Urothelium cell line (cell line): ENCODE measurements at places on chromosomes 1 and 21.

DNA sequence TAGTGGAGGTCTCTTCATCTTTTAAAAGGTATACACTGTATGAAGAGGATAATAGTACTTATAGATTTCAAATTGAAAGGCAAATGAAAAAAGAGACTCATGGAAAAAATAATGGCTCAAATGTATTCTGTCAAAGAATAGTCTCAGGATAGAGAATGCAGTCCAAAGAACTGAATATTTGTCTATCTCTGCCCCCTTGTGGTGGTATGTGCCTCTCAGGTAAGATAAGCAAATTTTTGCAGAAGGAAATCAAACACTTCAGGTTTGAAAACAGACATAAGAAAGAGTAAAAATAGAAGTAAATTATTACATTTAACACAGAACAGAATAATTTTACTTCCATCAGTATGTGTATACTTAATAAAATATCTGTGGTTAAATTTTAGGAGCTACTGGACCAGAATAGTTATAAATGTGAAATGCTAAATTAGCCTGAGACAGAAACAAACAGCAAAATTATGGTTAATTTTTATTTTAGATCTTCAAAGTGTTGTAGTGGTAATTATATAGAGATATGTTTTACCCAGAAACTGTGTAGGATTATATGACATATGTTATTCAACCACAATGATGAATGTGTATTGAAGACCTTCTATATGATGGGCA lies 164.4 kb upstream of the PALMD start:
- DNase-seq = peak; percentile 30

DNA sequence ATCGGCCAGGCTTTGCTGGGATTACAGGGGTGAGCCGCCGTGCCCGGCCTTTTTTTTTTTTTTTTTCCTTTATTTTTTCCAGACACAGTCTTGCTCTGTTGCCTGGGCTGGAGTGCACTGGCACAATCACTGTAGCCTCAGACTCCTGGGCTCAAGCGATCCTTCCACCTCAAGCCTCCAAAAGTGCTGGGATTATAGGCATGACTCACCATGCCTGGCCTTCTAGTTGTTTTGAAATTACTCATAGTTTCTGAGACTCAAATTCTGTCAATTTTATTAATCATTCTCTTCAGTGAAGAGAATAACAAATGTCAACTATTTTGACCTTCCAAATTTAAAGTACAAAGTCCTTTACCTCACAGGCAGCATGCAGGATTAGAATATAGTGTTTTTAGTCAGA lies 374.5 kb downstream of the PLA2G4A start:
- DNase-seq = peak; percentile 10

GRCh38 chr1:160021376-160022074 lies 10.3 kb downstream of the PIGM start:
- DNase-seq = no peak

DNA sequence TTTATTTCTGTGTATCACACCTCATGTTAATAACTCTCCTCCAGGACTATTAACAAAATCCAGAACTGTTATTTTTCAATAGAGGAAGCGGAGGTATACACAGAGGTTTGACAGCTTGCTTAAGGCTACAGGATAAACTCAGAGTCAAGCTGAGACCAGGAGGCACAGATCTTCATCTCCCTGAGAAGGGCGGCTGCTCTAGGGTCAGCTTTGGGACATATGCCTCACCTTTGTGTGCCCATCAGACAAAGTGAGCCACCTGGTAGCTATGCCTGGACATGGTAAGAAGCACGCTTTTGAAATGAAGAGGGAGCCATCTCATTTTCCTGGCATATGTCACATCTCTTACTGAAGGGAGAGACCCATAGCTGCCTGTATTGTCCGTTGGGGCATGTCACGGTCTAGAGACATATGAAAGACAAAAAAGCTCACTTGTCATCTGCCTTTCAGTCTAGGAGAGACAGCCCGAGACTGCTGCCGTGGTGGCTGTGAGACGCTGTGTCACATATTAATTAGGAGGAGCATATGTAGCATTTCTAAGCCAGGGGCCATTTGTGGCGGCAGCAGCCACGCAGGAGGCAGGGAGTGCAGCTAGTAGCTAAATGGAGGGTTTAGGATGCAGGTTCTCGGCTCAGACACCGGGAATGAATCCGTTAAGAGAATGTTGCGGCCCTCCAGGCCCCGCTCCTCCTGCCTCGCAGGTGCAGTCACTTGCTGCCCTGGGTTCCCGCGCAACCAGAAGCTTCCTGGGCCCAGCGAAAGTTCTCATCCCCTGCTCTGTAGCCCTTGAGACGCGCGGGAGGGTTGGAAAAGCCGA lies 161.3 kb upstream of the C1orf21 start:
- no peak for DNase-seq

DNA sequence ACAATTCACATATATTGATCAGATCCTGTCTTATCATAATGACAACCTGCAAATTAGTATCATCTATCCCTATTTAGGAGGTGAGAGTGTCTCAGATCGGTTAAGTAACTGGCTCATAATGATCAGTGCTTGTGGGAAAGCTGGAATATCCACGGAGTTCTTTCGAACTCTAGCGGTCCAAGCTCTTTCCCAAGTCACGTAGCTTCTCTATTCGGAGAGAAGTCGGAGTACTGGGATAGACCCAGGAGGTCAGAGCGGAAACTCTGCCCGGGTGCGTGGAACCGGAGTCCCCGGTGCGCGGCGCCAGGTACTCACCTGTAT lies 339 bp downstream of the PTGS2 start:
- DNase-seq = no peak

GRCh38 chr1:74590288-74590687 lies 77.9 kb upstream of the LRRC53 start:
- DNase-seq = no peak

GRCh38 chr1:180953291-180954004 lies 40.8 kb downstream of the KIAA1614 start:
- DNase-seq = no peak

- DNase-seq = no peak
Observed at GRCh38 chr21:42311816-42312625, 3.2 kb downstream of the TFF3 start.

DNA sequence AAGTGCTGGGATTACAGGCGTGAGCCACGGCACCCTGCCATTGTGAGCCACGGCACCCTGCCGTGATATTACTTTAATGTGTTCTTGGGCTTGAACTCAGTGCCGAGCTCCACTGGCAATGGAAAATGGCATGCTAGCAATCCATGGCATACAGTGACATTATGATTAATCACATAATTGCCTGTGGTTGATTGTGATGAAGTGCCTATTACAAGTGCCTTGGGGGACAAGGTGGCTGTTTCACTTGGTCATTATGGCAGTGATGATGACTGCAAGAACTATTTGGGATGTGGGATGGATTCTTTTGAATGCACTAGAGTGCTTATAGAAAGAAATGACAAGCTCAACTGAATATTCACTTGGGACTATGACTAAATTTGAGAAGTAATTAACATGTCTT lies 22.3 kb upstream of the HPCAL4 start:
- DNase-seq = no peak

DNA sequence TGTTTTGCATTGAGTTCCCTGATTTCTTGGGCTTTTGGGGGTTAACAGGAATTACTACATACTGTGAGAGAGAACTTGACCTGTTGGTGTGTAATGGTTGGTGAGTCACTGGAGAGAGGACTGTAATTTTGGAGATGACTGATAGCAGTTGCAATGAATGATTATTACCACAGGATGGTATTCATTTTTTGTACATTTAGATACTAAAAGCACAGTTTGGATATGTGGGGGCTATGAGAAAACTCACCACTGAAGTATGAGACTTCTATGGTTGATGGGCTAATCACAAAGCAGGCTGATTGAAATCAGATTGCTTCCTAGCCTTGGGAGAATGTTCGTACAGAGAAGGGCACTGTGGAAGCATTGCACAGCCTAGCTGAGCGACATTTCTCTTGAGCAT lies 1571.3 kb upstream of the PRMT6 start:
- DNase-seq = peak; percentile 21

DNA sequence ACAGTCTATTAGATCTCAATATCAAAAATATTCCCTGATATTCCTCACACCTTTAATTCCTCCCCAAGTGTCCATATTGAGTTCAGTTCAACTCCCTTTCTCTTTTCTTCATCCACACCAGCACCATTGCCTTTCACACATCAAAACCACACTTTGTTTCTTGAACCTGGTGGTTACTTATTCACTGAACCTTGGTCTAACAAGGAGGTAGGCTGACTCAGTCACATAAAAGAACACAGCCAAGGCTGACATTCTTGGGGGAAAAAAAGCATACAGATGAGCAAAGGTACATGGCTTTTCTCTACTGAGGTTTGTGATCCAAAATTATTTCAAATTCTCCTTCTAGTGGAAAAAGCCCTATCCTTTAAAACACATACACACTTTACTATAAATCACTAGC lies 131.7 kb upstream of the USH2A start:
- no peak for DNase-seq

DNA sequence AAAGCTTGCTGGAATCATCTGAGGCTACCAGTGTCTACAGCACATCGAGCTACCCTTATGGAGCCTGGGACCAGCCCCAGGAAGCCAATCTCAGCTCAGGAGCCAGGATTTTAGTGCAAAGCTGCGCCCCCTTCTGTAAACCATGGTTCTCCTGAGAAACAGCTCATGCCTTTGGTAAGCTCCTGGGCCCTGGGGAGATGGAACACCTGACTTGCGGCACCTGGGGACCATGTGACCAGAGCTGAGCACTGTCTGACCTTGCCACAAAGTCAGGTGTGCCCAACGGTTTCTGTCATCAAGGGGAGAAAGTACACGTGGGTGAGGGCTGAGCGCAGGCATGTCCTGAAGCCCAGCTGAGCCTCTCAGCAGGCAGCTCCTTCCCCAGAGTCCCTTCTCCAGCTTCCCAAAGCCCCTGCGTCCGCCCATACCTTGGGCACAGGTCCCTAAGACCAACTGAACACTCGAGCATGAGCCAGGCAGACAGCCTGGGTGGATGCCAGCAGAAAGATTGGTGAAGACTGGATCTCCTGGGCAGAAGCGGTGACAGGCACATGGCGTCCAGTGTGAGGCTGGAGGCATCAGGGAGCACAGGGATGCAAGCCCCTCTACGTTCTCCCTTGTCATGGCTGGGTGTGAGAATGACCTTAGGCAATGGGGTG lies 57.9 kb upstream of the TENT5B start:
- no peak for DNase-seq

GRCh38 chr1:78255383-78255782 lies 209.6 kb downstream of the GIPC2 start:
- no peak for DNase-seq

GRCh38 chr1:69693921-69694675 lies 126.4 kb downstream of the LRRC7 start:
- no peak for DNase-seq

- DNase-seq = peak; percentile 68
Observed at GRCh38 chr1:43783671-43784205, 76.4 kb downstream of the ST3GAL3 start.

DNA sequence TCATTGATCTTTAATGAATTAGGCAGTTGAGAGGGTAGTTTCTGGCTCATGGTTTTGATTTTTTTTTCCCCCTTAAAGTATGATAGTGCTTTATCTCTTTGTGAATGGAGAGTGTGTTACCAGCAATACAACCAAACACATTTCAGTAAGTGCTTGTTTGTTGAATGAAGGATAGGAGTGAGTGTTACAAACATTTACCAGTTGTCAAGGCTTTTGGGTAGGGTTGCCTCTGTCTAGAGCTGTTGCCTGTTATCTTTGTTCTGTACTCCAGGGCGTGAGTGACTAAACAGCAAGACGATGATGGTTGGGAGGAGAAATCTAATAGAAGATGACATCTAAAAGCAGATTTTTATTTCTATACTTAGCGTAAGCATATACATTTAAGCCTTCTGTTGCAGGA lies 21.5 kb downstream of the MAP3K7CL start:
- no peak for DNase-seq

GRCh38 chr1:207309745-207310273 lies 11.7 kb upstream of the CD55 start:
- DNase-seq = peak; percentile 78

DNA sequence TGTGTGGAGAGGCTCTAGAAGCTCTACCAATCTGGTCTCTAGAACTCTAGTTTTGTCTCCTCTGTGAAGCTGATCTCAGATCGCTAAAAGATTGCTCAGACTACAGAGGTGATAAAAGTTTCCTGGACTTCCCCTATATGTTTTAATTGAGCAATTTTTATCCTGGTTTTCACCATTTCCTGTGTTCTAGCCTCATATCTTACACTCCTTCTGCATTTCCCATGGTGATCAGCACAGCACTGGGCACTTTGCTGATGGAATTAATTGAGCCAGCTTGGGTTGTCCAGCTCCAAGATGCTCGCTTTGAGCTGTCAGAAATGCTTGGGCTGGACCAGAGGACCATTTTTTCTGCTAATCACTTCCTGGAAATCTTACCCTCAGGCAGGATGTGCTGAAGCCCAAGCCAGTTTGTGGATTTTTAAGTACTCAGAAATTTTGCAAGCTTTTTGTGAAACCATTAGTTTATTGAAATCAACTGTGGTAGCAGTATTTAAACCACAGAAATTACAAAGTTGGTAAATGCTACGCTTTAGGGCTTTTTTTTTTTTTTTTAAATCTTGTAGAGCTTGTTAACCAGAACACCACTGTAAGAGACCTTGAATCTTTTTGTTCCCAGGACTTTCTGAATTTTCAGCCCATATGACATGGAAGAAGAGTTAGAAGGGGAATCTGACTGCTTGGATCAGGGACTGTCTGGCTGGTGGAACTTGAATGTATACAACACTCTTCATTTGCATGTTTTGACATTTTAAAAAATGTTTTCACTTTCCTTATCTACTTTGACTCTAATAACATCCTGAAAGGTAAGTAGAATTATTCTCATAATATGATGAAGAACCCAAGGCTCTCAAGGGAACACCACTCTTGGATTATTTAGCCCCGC lies 28.4 kb downstream of the CD48 start:
- DNase-seq = no peak

DNA sequence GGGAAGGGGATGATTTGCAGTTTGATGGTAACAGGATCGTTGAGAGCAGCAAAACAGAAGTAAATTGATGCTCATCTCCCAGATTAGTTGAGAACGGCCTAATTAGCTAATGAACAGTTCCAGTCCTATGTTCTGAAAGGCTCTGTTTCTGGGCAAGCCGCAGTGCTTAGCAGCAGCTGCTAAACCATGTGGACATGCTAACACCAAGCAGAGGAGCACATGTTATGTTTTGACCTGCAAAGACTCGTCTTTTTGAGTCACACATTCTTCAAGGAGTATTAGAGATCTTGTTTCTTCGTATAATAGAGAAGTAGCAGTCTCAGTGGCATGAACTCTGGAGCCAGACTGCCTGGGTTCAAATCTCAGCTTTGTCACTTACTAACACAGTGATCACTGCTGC lies 58.1 kb downstream of the CACNA1E start:
- DNase-seq = no peak

GRCh38 chr1:8006037-8006963 lies 19.8 kb downstream of the ERRFI1 start:
- DNase-seq = no peak

DNA sequence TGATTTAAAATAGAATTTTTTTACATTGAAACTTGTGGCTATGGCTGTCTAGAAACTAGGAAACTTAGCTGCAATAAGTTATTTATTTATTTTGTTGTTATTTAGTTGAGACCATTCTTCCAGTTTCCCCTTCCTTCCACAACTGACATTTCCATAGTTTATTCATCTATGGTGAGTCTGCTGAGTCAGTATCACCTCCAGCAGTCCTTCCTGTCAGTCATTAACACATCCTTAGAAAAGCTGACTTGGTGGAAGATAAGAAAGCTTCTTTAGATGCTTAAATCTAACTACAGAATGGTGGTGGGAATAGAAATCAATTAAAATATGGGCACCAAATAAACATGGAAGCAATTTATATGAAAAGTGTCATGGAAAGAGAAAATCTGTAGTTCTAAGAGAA lies 714.0 kb downstream of the RWDD3 start:
- DNase-seq = no peak

- no peak for DNase-seq
Observed at GRCh38 chr21:34004974-34005373, 68.4 kb upstream of the MRPS6 start.

GRCh38 chr1:42960566-42961311 lies 2.1 kb upstream of the SLC2A1 start:
- no peak for DNase-seq
